ENCODE measurements at places on chromosomes 7 and 10.

GRCh38 chr7:26554952-26555351, 263.3 kb downstream of the SNX10 start:
- DNase-seq: no peak

GRCh38 chr7:155738652-155739537, 73.4 kb downstream of the SHH start:
- DNase-seq: peak; percentile 48

GRCh38 chr7:139777133-139777891, 486 bp downstream of the HIPK2 start:
- DNase-seq: no peak

DNA sequence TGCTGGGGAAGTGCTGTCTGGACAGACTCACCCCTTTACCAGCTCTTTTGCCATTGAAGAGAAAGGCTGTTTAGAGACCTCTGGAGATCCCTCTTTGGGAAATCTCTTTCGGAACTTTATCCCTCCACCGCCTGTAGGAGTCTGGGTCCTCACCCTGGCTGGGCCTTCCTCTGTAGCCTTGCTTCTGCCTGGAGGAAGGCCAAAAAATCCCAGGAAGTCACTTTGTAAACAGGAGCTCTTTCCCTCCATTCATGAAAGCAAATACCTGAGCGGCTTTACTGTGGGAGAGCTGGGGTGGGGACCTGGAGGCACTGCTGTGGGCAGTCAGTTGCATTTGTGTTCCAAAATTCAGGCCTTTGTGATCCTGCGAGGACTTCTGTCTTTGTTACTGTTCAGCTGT, 126.2 kb downstream of the KLF6 start:
- no peak for DNase-seq

- no peak for DNase-seq
These were observed 63.5 kb downstream of the PRKAG2 start for GRCh38 chr7:151813445-151813844.

DNA sequence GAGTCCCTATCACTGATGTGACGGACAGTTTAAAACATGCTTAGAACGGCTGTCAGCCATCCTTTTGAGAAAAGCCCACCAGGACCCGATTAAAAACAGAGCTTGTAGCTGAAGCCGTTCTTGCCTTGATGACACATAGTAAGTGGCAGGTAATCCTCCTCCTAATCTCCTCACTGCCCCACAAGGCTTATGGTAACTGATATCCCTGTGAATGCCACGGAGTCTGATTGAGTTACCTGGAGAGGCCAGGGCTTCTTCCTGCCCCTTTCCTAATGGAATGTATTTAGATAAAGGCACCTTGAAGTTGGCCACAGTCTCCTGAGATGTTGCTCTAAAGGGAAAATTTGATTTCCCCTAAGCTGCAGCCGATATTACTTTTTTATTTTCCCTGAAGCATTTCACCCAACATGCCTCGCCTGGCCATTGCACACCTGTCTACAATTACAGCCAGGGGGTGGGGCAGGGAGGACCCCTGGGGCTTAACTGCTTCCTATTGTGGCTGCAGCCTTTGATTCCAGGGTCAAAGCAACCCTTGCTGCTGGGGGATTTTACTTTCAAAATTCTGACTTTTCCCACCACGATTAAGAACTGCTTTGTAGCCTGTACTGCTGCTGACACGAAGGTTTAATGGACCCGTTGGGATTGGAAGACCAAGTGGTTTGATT, 169.0 kb upstream of the GPR26 start:
- DNase-seq: no peak

- no peak for DNase-seq
These were observed 43.4 kb downstream of the SGMS1 start for GRCh38 chr10:50580262-50580891.

DNA sequence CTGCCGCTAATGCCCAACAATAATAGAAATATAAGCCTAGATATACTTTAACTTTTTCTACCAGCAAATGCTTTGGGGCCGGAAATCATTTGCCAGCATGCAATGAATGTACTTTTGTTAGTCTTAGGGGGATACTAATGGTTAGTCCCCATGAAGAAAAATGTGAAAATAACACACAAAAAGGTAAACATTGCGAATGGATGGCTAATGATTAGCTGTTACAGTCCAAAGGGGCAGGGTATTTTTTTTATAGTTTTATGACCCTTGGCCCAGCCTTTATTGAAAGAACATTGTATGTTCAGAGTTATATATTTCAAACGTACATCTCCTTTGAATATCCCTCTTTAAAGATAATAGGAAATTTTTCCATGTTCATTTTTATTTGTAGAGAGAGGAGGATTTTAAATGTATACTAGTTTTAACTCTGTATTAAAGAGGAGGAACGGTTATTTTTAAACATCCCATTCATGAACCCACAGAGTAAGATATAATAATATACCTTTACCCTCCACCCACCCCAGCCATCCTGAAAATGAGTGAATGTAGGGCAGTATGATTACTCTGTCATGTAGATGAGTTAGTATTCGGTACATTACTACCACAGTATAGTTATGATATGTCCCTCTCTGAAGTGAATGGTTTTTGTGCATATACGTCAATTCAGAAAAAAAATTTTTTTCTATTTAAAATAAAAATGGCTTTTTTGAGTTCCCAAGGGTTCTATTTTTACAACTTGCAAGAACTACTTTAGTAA, 63.6 kb downstream of the ARID5B start:
- DNase-seq: no peak

DNA sequence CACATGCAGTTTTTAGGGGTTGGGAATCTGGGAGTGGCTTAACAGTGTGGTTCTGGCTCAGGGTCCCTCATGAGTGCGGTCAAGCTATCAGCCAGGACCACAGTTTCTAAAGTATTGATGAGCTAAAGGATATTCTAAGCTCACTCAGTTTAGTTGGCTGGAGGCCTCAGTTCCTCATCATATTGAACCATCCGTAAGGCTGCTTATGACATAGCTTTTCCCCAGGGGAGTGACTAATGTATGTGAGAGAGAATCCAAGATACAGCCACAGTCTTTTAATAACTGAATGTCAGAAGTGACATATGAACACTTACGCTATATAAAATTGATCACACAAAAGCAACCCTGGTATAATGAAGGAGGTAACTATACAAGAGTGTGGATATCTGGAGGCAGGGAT, 245.3 kb downstream of the POLR1F start:
- no peak for DNase-seq

Data from stimulated activated CD4-positive, alpha-beta T cell treated with anti-CD3 and anti-CD28 coated beads, Interleukin-12 subunit alpha, Interleukin-12 subunit beta, amount 100 ng/mL, for 48 hours (primary cell).